ENCODE measurements at places on chromosomes 13 and 19. TPM values are rescaled to one million over a fixed set of nuclear protein-coding genes. Genes with fewer than 3 reads are reported as not detected.

The ILF3 gene
- 107 TPM for polyA plus RNA-seq

GRCh38 chr19:51200071-51200666 lies 24.7 kb upstream of the CD33 start:
- no peak overlapping the region for H3K27ac ChIP-seq
- no peak for DNase-seq
- H3K27me3 ChIP-seq = peaks cover 4% of the 10 kb centered on the region
- H3K4me1 ChIP-seq = peaks cover 8% of the 10 kb centered on the region
- H3K4me3 ChIP-seq = no peak overlapping the region

GRCh38 chr13:52141299-52141698 lies 12.4 kb upstream of the NEK5 start:
- no peak overlapping the region for H3K27ac ChIP-seq
- H3K4me1 ChIP-seq = no peaks in the 10 kb centered on the region
- peaks cover 30% of the 10 kb centered on the region for H3K36me3 ChIP-seq
- peaks cover 1% of the 10 kb centered on the region for H3K27me3 ChIP-seq
- no peak overlapping the region for H3K4me3 ChIP-seq

- no peak overlapping the region for H3K4me3 ChIP-seq
- H3K27me3 ChIP-seq = peaks cover 12% of the 10 kb centered on the region
- H3K36me3 ChIP-seq = no peaks in the 10 kb centered on the region
- H3K4me1 ChIP-seq = no peaks in the 10 kb centered on the region
- no peak for DNase-seq
- H3K27ac ChIP-seq = no peak overlapping the region
Measured at GRCh38 chr13:113923376-113924063, 50.4 kb downstream of the C13orf46 start.

GRCh38 chr19:17171874-17172273 lies 43.3 kb upstream of the USE1 start:
- no peak overlapping the region for H3K27ac ChIP-seq
- no peaks in the 10 kb centered on the region for H3K4me1 ChIP-seq
- peaks cover 2% of the 10 kb centered on the region for H3K27me3 ChIP-seq
- peaks cover 16% of the 10 kb centered on the region for H3K36me3 ChIP-seq

DNA sequence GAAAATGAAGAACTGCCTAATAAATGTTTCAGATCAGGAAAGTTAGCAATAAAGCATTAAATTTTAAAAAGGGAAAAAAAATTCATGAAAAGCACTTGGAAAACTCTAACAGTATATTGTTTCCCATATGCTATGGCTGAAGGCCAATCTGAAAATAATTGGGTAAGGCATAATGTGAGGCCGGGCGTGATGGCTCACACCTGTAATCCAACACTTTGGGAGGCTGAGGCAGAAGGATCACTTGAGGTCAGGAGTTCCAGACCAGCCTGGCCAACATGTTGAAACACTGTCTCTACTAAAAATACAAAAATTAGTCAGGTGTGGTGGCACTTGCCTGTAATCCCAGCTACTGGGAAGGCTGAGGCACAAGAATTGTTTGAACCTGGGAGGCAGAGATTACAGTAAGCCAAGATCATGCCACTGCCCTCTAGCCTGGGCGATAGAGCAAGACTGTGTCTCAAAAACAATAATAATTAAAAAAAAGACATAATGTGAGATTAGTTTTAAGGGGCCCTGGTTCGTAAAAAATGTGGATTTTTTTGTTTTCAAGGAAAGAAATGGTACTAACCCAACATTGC lies 15.2 kb downstream of the INTS6 start:
- H3K4me3 ChIP-seq = no peak overlapping the region
- H3K27ac ChIP-seq = no peak overlapping the region
- H3K36me3 ChIP-seq = no peaks in the 10 kb centered on the region
- H3K27me3 ChIP-seq = peaks cover 3% of the 10 kb centered on the region
- DNase-seq = no peak

GRCh38 chr13:45500492-45501174 lies 35.9 kb downstream of the COG3 start:
- peaks cover 29% of the 10 kb centered on the region for H3K36me3 ChIP-seq
- peaks cover 6% of the 10 kb centered on the region for H3K4me1 ChIP-seq
- H3K27ac ChIP-seq = peak overlapping the region; percentile 77
- DNase-seq = no peak

GRCh38 chr19:44747739-44748425 lies 626 bp upstream of the BCL3 start:
- peaks cover 30% of the 10 kb centered on the region for H3K27me3 ChIP-seq
- H3K27ac ChIP-seq = peak overlapping the region; percentile 97
- no peak for DNase-seq
- H3K4me1 ChIP-seq = peaks cover 54% of the 10 kb centered on the region
- H3K36me3 ChIP-seq = peaks cover 12% of the 10 kb centered on the region

The SOX1 gene
- polyA plus RNA-seq = not detected

GRCh38 chr13:99150575-99151361 lies 49.9 kb upstream of the UBAC2 start:
- no peak for DNase-seq
- peaks cover 7% of the 10 kb centered on the region for H3K27me3 ChIP-seq
- H3K27ac ChIP-seq = no peak overlapping the region
- H3K36me3 ChIP-seq = no peaks in the 10 kb centered on the region
- no peak overlapping the region for H3K4me3 ChIP-seq

DNA sequence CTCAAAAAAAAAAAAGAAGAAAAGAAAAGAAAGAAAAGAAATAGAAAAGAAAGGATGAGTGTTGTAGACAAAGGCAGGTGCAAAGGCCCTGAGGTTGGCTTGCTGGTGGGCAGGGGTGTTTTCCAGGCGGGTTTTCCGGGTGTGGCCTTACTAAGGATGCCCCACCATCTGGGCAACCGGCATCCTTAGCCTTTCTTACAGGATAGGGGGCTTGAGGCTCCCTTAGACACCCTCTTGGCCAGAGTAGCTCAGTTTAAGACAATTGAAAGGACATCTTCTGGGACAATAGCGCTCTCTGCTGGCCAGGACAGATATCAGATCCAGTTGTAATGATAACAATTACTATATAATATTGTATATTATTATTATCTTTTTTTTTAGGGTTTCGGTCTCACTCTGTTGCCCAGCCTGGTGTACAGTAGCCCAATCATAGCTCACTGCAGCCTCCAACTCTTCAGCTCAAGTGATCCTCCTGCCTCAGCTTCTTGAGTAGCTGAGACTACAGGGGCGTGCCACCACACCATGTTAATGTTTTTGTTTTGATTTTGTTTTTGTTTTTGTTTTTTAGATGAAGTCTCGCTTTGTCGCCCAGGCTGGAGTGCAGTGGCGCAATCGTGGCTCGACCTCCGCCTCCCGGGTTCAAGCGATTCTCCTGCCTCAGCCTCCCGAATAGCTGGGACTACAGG lies 1.4 kb upstream of the QTRT1 start:
- H3K27ac ChIP-seq = no peak overlapping the region
- peak; percentile 54 for DNase-seq
- no peak overlapping the region for H3K4me3 ChIP-seq
- H3K4me1 ChIP-seq = peaks cover 31% of the 10 kb centered on the region
- H3K27me3 ChIP-seq = peaks cover 17% of the 10 kb centered on the region

DNA sequence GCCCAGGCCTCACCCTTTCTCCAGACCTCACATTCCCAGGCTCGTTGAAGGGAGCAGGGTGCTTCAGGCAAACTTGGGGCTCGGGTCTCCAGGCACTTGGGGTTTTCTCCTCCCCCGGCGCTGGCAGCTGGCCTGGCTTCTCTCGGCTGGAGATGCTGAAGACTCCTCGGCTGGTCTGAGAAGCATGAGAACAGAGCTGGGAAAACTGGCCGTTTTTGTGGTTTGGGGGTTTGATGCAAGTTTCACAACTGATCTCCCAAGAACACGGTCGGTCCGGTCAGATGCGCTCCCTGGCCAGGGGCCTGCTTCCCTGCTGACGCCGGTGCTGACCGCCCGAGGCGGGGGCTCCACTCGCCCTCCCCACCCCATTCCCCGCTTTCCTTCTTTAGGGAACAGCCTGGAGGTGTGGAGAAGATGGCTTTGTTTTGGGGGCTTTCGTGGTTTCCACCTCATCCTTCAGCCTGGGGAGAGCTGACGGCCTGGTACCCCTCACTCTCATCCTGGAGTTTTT lies 35.3 kb downstream of the CEBPA start:
- no peak for DNase-seq
- no peak overlapping the region for H3K4me3 ChIP-seq
- H3K36me3 ChIP-seq = no peaks in the 10 kb centered on the region
- peaks cover 7% of the 10 kb centered on the region for H3K4me1 ChIP-seq
- H3K27ac ChIP-seq = no peak overlapping the region

The ZNF737 gene
- polyA plus RNA-seq = 9.1 TPM

- no peak for DNase-seq
- H3K4me3 ChIP-seq = peak overlapping the region; percentile 93
- peaks cover 2% of the 10 kb centered on the region for H3K27me3 ChIP-seq
- H3K36me3 ChIP-seq = peaks cover 25% of the 10 kb centered on the region
- H3K4me1 ChIP-seq = peaks cover 19% of the 10 kb centered on the region
Measured at GRCh38 chr19:56595548-56595899, 422 bp downstream of the ZNF71 start.

DNA sequence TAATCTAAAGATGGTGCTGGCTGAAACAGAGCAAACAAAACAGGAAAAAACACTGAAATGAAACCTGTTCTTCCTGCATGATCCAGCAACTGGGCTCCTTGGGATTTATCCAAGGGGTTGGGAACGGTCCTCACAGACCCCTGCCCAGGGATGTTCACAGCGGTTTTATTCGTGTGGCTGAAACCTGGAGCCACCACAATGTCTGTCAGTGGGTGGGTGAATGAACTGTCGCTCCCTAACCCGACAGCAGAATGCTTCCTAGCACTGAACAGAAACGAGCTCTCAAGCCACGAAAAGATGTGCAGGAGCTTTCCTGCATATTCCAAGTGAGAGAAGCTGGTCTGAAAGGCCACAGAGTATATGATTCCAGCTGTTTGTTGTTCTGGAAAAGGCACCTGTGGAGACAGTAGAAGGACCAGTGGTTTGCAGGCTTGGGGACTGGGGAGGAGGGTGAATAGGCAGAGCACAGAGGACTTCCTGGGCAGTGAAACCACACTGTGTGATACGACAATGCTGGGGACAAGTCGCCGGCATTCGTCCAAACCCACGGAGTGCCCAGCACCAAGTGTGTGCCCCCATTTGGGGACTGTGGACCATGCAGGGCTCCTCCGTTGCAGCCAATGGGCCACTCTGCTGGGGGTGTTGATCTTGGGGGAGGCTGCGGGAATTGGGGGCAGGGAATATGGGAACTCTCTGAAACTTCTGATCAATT lies 73.9 kb downstream of the TEX29 start:
- peaks cover 5% of the 10 kb centered on the region for H3K27me3 ChIP-seq
- H3K36me3 ChIP-seq = no peaks in the 10 kb centered on the region
- H3K27ac ChIP-seq = no peak overlapping the region
- DNase-seq = no peak
- H3K4me3 ChIP-seq = no peak overlapping the region

DNA sequence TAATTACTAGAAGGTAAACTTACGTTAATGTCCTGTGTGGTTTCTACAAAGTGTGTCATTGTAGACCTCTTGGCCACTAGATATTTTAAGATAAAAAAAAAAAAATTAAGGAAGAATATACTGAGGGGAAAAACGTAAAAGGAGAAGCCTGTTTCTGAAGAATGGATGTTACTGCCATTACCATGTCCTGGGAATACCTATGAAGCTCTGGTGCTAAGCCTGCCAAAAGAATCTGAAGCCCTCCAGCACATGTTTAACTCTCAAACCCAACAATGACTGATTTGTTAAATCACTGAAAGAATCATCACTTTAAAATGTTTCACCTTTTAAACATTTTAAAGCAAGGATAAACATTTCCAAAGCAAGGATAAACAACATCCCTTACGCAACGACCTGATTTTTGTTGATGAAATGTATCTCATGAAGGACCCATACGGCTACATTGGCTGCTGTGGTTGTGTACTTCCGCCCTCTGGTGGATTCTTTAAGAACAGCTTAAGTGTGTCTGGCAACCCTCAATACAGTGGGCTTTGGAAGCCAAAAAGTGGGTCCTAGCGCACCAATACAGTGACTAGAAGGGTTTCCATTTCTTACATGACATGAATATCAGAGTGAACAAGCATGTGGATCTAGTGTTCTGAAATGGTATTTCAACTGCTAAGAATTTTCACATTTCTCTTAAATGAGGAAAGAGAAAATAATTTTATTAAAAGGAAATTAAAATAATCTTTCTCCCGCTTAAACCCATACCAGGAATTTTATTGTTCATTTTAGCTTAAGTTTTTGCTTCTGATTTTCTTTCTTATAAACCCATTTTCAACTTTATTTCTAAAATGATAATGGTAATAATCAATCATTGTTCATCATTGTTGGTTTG lies 74.5 kb upstream of the RAP2A start:
- peaks cover 6% of the 10 kb centered on the region for H3K4me1 ChIP-seq
- DNase-seq = peak; percentile 41
- peak overlapping the region; percentile 54 for H3K27ac ChIP-seq
- H3K4me3 ChIP-seq = no peak overlapping the region
- peaks cover 31% of the 10 kb centered on the region for H3K36me3 ChIP-seq
- H3K27me3 ChIP-seq = no peaks in the 10 kb centered on the region

GRCh38 chr19:56245121-56245740 lies 27.3 kb upstream of the EDDM13 start:
- H3K4me1 ChIP-seq = no peaks in the 10 kb centered on the region
- no peak overlapping the region for H3K4me3 ChIP-seq
- H3K27ac ChIP-seq = no peak overlapping the region
- H3K36me3 ChIP-seq = peaks cover 4% of the 10 kb centered on the region

- no peak overlapping the region for H3K4me3 ChIP-seq
- H3K4me1 ChIP-seq = no peaks in the 10 kb centered on the region
- DNase-seq = no peak
- no peaks in the 10 kb centered on the region for H3K27me3 ChIP-seq
- no peaks in the 10 kb centered on the region for H3K36me3 ChIP-seq
Measured at GRCh38 chr13:40464337-40465014, 202.0 kb downstream of the FOXO1 start.

DNA sequence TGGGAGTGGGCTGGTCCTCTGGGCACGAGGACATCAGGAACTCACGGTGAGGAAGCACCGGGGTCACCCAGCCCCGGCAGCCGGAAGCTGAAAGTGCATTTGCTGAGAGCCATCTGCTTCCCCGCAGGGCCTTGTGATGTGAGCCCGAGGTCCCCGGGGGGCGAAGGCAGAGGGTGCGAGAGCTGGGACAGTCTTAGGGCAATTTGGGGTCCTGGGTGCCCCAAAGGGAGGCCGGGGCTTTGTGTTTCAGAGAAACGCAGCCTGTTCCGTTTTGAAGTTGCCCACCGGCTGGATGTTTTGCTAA lies 4.8 kb downstream of the F2RL3 start:
- peak; percentile 25 for DNase-seq
- H3K27ac ChIP-seq = peak overlapping the region; percentile 64
- no peak overlapping the region for H3K4me3 ChIP-seq
- peaks cover 13% of the 10 kb centered on the region for H3K27me3 ChIP-seq

The FLT3 gene
- 0.80 TPM for polyA plus RNA-seq

DNA sequence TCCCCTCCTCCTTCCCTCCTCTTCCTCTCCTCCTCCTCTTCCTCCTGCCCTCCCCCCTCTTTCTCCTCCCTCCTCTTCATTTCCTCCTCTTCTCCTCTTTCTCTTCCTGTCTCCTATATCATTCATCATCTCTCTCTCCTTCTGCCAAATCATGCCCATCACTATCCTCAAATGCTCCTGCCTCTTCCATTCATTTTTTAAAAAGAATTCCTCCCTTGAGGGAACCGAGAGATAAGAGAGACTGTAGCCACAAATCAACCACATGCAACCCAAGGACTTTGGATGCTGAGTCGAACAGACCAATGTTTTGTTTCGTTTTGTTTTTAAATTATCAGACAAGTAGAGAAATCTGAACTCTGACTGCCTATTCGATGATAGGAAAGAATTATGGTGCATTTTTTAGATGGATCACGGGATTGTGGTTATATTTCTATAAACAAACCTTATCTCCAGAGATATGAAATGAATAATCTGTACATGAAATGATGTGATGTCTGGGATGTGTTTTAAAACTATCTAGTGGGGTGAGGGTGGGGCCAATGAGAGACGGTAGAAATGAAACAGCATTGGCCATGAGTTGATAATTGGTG lies 9.5 kb upstream of the ZNF541 start:
- DNase-seq = no peak
- no peak overlapping the region for H3K4me3 ChIP-seq
- peaks cover 3% of the 10 kb centered on the region for H3K27me3 ChIP-seq
- H3K27ac ChIP-seq = no peak overlapping the region
- H3K36me3 ChIP-seq = no peaks in the 10 kb centered on the region

All from immature natural killer cell (primary cell).